Fibroblast of pulmonary artery (primary cell): ENCODE measurements at places on chromosomes 4 and X.

DNA sequence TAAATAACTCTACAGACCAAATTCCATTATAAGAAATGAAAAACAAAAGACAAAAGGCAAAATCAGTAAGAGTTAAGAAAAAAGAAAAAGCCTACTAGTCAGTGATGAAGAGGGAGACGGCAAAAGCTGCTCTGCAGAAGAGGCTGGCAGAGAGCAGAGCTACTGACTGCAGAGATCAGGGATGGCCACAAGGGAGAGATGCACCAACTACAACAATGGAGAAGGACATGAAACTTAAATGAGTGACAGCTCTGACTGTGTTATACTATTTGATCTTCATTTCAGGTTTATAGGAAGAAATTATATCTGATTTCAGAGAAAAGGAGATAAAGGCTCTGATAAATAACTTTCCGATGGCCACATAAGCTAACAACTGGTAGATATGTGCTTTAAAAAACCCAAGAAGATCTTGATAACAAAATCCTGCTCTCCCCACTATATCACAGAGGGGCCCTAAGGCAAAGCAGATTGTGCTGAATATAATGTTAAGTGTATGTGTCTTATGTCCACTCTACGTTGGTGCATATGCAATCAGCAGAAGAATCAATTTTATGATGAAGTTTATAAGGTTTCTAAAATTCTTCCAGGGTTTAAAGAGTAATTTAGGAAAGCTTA is 58.4 kb upstream of the COX18 start:
- DNase-seq, result peak; percentile 34

- DNase-seq, result no peak
Observed at GRCh38 chr4:25860586-25861279, 2.1 kb downstream of the SEL1L3 start.

DNA sequence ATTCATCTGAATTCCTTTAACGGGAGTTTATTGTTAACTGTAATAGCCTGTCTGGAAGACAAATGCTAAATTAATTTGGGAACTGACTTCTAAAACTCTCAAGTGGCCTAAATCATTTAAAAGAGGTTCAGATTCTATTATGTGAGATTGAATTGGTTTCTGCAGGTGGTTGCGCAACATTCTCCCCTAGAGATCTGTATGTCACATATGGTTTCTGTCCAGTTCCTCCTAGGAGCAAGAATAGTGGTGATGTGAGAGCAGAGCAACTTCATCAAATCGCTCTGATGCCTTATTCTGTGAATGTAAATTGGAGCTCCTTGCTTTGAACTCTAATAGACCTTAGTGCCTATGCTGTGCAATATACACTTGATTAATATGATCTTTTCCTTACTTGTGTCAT is 144.6 kb upstream of the GPR101 start:
- DNase-seq, result no peak

GRCh38 chrX:39753293-39753996 is 344.3 kb downstream of the BCOR start:
- peak; percentile 62 for DNase-seq

DNA sequence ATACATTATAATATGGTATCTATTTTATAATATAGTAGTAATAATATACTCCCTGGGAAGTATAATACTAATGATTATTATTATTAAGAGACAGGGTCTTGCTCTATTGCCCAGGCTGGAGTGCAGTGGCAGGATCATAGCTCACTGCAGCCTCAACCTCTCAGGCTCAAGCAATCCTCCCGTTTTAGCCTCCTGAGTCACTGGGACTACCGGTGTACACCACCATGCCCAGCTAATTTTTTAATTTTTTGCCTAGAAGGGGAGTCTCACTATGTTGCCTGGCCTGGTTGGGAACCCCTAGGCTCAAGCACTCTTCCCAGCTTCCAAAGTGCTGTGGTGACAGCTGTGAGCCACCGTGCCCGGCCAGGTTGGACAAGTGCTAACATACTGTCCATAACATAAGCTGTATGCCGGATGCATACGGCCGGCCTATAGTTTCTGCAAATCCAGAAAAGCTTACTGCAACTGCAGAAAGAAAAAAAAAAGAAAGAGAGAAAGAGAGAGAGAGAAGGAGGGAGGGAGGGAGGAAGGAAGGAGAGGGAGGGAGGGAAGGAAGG is 94.2 kb upstream of the PPP2R3B start:
- DNase-seq, result no peak

GRCh38 chr4:62816566-62816965 is 1592.7 kb downstream of the TECRL start:
- no peak for DNase-seq

DNA sequence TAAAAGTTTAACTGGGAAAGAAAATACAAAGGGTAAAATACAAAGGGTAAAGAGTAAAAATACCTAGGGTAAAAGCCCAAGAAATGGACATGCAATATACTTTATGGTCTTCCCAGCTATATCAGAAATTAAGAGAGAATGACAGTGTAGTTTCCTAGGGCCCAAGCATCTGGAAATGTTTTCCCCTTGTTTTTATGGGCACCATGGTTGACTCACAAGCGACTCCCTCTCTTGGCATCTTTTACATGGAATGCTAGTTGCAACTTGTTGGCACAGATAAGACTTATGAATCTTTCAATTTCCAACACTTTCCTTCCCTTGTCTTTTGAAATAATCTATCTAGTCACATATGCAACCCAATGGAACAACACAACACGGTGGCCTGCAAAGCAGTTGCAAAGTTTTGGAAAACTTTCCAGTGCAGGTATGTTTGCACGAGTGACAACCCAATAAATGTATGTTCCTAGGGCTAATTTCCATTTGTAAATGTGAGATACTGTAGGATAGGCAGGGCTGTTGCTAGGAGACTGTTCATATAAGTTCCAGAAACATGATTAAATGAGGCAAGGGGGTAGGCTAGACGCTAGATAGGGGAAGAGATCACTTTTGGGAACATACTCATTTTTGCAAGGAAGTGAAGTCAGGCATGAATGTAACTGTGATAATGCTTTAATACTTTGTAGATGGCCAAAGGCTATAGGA is 36.4 kb upstream of the CWH43 start:
- peak; percentile 21 for DNase-seq

DNA sequence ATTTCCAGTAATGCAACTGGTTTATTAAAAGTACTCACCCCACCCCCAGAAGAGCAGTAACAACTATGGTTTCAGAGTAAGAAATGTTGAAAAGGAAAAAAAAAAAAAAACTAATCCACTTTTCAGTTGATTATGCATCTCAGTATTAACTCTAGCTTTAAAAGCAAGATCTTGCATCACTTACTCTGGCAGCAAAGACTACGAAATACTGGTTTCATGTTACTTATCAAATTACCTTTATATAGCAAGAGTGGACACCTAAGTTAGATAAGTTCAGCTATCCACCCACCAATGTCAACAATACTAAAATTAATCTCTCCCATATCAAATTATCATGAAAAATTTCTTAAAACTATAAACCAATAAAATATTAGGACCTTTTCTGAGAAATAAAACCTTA is 105.0 kb downstream of the ABCB7 start:
- DNase-seq, result no peak

DNA sequence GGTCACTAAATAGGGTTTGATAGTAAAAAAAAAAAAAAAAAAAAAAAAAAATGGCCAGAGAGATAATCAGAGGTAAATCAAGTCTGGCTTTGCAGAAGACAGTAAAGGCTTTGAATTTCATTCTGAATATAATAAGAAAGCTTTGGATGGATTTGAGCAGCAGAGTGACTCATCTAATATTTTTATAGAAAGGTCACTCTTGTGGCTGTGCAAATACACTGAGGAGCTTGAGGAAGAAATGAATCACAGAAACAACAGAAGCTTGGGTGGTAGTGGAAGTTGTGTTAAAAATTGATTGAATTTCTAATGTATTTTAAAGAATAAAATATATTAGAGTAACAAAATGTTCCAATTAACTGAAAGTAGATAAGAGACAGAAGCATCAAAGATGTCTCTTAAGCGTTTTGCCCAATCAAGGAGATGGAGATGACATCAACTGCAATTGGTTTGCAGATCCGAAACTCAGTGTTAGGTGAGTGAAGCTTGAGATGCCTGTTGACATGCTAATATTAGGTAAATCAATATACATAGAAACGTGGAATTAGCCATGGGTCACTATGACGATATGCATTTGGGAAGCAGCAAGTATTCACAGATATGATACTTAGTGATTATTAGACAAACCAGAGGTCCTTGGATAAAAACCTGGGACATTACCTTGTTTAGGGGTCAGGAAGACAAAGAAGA is 280.5 kb downstream of the GPM6A start:
- DNase-seq, result peak; percentile 47

- peak; percentile 97 for DNase-seq
Observed at GRCh38 chr4:185112104-185112503, 31.0 kb upstream of the SLC25A4 start.

- no peak for DNase-seq
Observed at GRCh38 chrX:123184866-123185276, 793 bp downstream of the GRIA3 start.

- DNase-seq, result no peak
Observed at GRCh38 chr4:78186597-78187543, 129.7 kb downstream of the FRAS1 start.

DNA sequence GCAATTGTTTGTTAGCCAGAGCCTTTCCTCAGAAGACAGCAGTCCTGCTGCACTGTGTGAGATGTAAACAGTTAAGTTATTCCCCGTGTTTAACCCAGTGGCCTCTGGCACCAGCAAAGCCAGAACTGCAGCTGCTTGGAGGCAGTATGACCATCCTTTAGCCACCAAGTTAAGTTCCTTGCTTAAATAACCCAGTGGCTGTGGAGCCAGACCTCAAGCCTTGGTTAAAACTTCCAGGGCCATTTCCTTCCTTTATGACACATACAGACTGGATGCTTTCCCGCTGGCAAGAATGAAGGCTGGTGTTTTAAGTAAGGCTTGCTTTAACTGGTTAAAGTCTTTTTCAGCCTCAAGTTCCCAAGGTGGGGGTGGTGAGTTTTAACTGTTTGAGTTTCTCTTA is 379.8 kb downstream of the DCAF12L2 start:
- DNase-seq, result no peak

- no peak for DNase-seq
Observed at GRCh38 chrX:11893933-11894710, 136.1 kb downstream of the MSL3 start.

- DNase-seq, result no peak
Observed at GRCh38 chr4:87209182-87209581, 11.2 kb downstream of the KLHL8 start.

DNA sequence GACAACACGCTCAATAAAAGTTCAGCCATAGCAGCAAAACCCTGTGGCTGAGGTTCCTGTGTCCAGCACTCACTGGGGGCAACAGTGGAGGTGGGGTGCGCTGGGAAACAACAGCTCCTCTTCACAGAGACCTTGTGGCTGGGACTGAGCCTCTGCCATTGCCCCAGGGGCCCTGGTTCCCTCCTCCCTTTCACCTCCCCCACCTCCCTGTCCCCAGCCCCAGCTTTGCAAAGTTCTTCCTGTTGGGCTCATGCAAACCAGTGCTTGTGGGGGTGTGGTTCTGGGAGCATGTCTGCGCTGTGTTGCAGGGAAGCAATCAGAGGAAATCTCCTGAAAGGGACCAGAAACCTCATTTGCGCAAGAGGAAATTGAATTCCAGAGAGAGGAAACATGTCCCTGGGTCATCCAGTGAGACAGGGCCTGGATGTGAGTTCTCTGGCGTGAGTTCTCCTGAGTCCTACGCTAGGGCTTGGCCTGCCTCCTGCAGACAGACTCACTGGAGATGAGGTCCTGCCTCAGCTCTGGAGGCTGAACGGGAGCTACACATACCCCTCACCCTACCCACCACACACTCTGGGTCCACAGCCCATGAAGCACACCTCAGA is 7.4 kb downstream of the FATE1 start:
- no peak for DNase-seq

- DNase-seq, result peak; percentile 36
Observed at GRCh38 chr4:145285928-145286327, 105.5 kb upstream of the OTUD4 start.

- DNase-seq, result no peak
Observed at GRCh38 chrX:133513123-133513522, 97.8 kb upstream of the GPC4 start.

DNA sequence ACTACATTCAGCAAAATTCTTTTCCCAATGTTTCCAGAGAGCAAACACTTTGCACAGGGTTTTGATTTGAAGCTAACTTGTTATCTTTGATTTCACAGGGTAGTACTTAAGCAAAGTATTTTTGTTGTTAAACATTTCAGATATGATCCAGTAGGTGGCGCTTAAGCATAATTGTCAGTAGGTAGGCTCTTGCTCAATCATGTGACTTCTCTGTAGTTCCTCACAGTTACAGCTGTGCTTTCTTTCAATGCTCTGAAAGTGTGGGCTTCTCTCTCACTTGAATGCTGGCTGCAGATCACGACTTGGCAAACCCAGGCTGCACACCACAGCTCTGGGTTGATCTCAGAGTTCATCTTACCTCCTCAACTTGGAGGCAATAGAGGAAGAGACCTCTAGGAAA is 1016.5 kb downstream of the SH3BGRL start:
- no peak for DNase-seq

- DNase-seq, result no peak
Observed at GRCh38 chr4:80446248-80446647, 110.7 kb downstream of the CFAP299 start.

- DNase-seq, result no peak
Observed at GRCh38 chrX:37662181-37662580, 23.4 kb upstream of the XK start.

- DNase-seq, result peak; percentile 35
Observed at GRCh38 chrX:115539841-115540240, 21.1 kb upstream of the PLS3 start.

- no peak for DNase-seq
Observed at GRCh38 chr4:33184657-33185290, 2464.6 kb downstream of the PCDH7 start.

- no peak for DNase-seq
Observed at GRCh38 chrX:97909245-97909644, 1025.5 kb downstream of the RPA4 start.

DNA sequence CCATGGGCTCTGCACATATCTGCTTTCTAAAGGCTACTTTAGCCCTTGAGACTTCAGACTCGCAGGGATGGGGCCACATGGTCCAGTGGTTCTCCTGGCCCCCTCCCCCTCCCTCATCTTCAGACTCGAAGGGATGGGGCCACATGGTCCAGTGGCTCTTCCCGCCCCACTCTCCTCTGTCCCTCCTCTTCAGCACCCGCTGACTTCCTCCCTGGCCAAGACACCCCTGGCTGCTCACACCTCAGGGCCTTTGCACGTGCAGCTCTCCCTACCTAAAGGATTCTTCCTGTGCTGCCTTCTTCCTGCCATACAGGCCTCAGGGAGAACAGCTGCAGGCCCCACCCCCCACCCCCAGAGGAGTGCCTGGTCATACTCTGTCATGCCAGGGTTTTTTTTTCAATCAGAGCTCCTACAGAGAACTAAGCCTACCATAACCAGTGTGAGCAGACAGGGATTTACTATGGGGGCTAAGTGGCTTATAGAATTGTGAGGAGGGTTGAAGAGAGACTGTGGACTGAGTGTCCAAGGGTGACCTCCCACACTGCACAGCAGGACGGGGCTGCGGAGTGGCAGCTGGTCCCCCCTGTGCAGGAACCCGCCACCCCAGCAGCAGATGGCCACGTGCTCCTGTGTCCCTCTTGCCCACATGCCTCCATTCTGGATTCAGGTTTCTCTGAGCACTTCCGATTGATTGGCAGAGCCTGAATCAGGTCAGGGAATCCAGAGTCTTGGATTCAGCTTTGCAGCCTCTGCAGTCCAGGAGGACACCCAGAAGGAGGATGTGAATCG is 6.1 kb upstream of the SPON2 start:
- no peak for DNase-seq

GRCh38 chr4:78059938-78060337 is 2.8 kb downstream of the FRAS1 start:
- no peak for DNase-seq

GRCh38 chr4:15238720-15239119 is 189.1 kb upstream of the C1QTNF7 start:
- DNase-seq, result peak; percentile 66
